CD4-positive, alpha-beta T cell treated with Interleukin-4 for 1 hour (primary cell): ENCODE measurements at places on chromosomes 7 and 10.

- DNase-seq = no peak
Measured at GRCh38 chr7:93958216-93958615, 36.7 kb downstream of the GNG11 start.

- no peak for DNase-seq
Measured at GRCh38 chr10:75410132-75411005, 8.8 kb upstream of the ZNF503 start.

DNA sequence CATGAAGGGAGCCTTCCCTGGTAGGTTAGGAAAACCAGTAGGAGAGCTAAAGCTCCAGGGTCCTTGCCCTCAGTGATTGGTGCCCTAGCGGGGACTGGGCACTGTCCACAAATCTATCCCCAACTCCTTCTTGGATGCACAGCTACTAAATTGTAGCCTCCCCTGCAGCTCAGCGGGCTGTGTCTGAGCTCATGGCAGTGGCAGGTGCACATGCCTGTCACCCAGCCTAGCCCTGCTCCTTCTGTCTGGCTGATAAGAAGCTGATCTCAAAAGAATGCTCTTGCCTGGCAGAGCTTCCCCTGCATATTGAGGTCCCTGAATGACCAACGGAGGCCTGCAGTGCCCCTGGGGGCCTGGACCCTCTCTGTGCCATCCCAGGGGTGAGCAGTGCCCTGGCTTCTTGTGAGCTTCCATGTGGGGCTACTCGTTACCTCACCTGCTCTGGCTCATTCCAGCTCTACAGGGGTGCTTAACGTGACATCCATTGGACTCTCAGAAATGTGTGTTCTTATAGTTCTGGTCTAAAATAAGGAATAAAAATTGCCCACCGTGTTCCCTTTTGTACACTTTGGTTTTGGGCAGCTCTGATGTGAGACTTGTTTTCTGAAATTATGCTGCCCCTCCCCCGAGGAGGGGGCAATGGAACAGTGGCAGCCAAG, 59.8 kb upstream of the ANTXRL start:
- DNase-seq = no peak

GRCh38 chr10:28312572-28312971, 9.7 kb upstream of the MPP7 start:
- no peak for DNase-seq

DNA sequence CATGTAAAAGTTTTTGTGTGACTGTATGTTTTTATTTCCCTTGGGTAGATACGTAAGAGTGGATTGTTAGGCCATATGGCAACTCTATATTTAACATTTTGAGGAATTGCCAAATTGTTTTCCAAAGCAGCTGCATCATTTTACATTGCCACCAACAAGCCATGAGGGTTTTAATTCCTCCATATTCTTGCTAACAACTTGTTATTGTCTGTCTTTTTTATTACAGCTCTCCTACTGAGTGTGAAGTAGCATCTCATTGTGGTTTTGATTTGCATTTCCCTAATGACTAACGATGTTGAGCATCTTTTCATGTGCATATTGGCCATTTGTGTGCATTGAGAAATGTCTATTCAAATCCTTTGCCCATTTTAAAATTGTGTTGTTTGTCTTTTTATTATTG, 94.9 kb downstream of the CARD11 start:
- no peak for DNase-seq

DNA sequence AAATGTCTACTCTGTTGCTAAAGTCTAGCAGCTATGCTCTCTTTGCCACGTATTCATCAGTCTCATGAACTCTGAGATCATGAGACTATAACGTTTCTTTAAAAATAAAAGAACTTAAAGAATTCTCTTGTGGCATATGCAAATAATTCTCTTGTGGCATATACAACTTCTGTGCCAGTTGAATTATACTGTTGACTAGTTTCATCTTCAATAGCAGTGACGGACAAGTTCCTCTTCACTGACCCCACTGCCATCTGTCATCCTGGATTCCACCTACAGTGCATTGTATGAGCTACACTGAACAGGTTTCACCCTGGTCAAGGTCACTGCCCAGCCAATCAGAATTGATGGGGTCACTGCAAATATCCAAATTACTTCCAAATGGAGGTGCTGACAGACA, 88.2 kb downstream of the CD36 start:
- DNase-seq = no peak

GRCh38 chr10:2925631-2926030, 141.7 kb upstream of the PFKP start:
- no peak for DNase-seq

DNA sequence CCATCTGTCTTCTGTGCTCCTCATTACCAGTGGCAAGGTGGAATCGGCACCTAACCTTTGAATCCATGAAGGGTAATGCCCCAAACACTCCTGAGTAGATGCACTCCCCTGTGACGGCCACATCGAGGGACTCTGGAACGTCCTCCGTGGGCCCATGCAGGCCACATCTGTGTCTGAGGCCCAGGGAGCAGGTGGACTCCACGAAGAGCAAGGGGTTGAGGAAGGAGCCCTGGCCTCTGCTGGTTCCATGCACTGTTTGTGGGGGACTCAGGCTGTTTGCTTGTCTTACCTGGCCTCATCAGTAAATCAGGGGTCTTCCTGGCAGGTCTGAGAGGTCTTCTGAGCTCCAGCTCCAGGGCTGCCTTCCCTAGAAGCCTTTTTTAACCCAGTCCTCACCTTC, 62.6 kb upstream of the HMX3 start:
- DNase-seq = no peak

DNA sequence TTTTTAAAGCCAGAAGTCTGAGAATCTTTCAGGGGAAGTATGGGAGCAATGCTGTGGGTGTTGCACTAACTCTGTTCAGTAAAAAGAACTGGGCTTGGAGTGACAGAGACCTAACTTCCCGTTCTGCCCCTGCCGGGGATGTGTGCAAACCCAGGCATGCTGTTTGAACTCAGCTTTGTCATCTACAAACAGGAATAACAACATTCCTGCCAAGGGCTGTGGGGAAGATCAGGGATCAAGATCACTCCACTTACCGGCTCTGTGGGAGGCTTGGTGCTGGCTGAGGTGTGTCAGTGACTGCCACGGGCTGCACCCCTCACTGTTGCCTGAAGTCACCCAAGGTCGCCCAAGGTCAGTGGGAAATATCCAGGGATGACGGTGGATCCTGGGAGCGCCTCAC, 23.1 kb upstream of the DRGX start:
- no peak for DNase-seq

DNA sequence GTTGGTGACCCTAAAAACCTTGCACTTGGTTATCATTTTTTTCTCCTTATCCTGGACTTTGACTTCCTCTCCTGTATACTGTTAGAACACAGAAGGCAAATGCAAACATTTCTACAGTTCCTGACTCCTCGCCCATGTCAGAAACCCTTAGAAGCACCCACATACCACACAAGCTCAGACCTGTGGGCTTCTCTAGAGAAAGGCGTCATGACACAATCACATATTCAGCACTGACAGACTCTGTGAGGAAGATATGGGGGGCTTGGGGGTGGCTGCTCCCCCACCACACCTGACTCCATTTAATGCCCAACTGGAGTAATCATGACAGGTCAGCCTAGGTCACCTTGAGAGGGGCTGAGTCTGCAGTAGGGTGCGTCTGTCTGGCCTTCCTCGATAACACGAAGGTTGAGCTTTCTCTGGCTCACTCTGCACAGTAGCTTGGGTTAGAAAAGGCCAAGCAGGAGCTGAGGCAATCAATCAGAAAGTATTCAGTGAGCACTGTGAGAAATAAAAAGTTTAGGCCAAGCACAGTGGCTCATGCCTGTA, 50.9 kb downstream of the CCDC3 start:
- DNase-seq = no peak

GRCh38 chr7:80151274-80151665, 16.6 kb downstream of the GNAI1 start:
- DNase-seq = no peak

GRCh38 chr7:134710854-134711624, 64.4 kb downstream of the BPGM start:
- DNase-seq = peak; percentile 59

GRCh38 chr7:66664590-66665293, 36.1 kb downstream of the KCTD7 start:
- DNase-seq = no peak

DNA sequence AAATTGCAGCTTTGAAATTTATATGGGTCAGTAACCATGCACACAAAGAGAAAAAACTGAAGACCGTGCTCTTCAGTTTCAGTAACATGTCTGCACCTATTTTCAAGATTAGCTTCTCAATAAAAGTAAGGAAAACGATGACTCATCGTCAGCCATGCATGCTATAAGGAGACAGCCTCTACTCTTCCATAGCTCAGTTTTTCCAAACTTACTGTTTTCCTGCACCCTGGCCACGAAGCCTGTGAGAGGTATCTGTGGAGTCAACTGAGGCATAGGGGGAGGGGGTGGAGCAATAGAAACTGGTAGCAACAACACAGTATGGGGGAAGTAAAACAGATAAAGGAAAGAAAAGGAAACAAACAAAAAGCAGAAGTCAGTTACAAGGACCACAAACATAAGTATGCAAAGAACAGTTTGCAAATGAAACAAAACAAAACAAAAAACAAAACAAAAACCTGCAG, 58.0 kb downstream of the PDSS1 start:
- no peak for DNase-seq

DNA sequence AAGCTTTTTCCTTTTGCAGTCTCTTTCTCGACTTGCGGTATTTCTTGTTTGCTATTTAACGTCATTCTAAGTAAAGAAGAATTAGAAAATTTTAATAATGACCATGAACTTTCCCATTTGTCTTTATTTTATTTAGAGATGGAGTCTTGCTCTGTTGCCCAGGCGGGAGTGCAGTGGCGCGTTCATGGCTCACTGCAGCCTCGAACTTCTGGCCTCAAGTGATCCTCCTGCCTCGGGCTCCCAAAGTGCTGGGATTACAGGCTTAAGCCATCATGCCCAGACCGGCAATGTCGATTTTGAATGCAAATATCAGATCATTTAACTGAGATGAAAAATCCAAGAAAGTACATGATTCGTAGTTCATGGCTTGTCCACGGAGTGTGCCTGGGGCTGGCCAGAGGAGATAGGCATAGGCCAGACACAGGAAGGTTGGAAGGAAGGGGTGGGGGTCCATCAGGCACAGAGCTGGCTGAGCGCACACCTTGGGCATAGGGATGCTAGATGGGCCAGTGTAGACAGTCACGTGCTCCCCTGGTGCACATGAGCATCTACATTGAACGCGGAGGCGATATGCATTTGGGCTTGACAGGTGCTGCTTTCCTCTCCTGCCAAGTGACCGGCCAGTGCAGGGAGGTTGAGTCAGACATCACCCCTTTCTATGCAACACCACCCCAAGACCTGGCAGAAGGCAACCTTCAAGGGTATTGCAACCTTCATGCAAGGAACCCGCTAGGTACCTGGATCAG, 38.9 kb upstream of the DAGLB start:
- no peak for DNase-seq

DNA sequence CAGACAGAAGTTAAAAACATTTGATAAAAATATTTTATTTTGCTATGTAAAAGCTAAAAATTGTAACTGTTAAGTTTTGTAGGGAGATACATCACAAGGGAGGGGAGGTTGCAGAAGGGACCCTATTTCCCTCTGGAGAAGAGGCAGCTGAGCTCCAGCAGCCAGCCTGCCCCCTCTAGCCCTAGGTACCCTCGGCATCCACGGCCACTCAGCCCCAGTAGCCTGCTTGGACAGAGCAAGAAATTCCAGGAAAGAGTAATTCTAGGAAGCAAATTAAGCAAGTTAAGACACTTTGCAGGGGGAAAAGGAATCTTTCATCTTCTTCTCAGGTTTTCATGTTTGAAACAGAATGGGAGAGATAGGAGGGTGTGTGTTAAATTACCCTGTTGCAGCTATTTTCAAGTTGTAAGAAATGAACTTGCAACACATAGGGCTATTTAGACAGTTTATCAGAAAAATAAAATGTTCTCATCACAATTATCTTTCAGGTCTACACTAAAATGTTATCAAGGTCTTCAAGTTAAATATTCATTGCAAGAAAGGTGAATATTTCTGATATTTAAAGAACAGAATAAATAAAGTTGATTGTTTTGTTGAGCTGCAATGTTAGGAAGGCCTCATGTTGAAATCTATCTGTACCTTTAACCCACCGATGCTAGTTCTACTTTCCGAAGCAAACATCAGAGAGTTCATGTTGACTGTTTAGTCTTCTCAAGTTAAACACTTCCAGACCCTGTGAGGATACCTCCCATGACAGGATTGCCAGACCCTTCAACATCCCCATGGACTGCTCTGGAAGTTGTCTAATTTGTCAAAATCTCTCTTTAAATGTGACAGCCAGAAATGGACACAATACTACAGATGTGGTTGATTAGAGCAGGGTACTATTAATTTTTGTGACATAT, 5.5 kb downstream of the SGCE start:
- no peak for DNase-seq

DNA sequence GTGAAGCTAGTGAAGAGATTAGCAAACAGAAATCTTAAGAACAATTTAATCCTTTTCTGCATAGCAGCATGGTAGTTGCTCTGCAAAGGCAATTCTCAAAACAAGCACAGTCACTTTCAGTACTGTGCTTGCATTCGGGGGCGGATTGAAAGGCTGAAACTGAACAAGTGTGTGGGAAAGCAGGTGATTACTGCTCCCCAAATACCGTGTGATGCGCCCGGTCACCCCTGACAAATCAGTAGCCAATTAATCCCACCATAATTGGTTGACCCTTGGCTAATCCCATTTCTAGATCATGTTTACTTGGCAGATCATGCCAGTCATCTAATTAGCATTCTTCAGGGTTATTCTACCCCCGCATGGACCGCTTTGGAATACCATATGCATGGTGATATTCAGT, 76.5 kb upstream of the ADRB1 start:
- DNase-seq = no peak

DNA sequence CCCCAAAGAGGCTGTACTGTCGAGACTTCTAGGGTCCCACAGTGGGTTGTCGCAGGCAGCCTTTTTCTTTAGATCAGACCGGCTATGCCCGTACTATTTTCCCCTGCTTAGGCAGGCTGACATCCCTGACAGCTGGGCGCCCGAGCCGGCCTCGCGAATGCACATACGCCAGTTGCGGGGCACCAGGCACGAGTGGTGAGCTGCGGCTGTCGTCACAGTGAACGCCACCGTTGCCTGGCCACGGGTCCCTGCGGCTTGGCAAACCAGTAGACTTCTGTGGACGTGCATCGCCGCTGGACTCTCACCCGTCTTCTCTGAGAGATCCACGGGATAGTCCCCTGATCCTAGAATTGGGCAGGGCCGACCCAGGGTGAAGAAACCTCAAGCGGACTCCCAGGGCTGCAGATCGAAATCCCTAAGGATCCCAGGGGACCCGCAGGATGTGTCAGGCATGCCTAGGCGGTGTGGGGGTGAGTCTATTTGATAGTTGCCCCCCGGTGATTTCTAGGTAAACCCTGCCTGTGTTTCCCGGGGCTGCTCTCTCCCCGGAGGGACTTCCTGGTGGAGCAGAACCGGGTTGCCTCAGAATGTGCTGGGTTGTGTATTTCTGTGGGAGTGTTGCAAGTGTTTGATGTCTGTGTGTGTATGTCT, 33.0 kb upstream of the ZNF273 start:
- DNase-seq = no peak

DNA sequence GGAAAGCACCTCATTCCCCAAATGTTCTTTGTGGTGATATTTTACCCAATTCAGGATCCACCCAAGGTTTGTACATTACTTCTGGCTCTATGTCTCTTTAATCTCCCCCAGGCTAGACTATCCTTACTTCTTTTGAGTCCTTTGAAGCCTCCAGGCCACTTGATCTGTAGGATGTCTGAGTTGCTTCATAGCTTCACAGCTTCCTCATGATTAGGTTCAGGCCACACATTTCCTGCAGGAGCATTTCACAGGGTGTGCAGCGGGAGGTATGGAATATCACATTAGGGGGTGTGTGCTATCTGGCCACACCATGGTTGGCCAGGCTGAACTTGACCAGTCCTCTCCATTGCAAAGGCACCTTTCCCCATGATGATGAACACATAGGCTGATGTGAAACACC, 18.7 kb downstream of the TSPAN15 start:
- DNase-seq = no peak

- DNase-seq = no peak
Measured at GRCh38 chr7:119397156-119397555, 875.8 kb upstream of the KCND2 start.
